ENCODE measurements at places on chromosomes 7 and 10.
A peak's percentile ranks its signal among the peaks of the same experiment; 100 is the strongest.

GRCh38 chr7:128321044-128321422, 22.7 kb downstream of the RBM28 start:
- no peak overlapping the region for H3K4me3 ChIP-seq
- no peak overlapping the region for H3K27ac ChIP-seq
- DNase-seq, result no peak
- H3K36me3 ChIP-seq, result peaks cover 48% of the 10 kb centered on the region
- peaks cover 43% of the 10 kb centered on the region for H3K4me1 ChIP-seq

DNA sequence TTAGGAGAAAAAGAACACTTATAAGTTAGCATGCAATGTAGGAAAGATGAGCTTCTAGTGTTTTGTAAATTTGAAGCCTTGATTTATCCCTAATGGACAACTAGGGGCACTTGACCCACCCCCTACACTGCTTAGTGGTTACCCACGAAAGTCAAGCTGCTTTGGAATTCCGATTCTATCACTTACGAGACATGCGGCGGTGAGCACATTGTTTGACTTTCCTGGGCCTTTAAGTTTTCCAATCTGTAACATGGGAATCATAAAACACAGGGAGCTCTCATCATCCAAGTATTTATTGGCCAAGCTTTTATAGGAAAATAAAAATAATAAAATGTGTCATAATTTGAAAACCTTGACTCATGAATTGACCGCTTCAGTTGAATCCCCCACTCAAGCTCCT, 78.7 kb upstream of the PDK4 start:
- no peak for DNase-seq
- no peak overlapping the region for H3K4me3 ChIP-seq
- no peak overlapping the region for H3K27ac ChIP-seq
- no peaks in the 10 kb centered on the region for H3K27me3 ChIP-seq
- H3K4me1 ChIP-seq, result no peaks in the 10 kb centered on the region

DNA sequence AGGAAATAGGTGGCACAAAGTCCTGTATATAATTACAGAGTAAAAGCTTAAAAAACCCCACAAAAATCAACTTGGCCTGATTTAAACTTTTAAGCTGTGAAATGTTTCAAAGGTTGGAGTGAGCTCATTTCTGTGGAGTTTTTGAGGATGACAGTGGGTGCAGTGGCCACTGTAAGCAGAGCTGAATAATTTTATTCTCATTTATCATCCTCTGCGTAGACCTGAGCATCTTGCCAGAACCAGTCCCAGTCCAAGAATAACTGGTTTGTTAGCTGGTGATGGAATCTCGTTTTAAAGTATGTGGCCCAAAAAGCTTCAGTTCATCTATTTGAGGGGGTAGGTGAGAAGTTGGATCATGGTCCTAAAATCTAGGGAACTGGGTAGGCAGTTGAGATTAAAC, 4.4 kb downstream of the BMPER start:
- peak overlapping the region; percentile 48 for H3K27ac ChIP-seq
- no peaks in the 10 kb centered on the region for H3K27me3 ChIP-seq
- peaks cover 42% of the 10 kb centered on the region for H3K4me1 ChIP-seq
- peak; percentile 78 for DNase-seq
- peaks cover 51% of the 10 kb centered on the region for H3K36me3 ChIP-seq

DNA sequence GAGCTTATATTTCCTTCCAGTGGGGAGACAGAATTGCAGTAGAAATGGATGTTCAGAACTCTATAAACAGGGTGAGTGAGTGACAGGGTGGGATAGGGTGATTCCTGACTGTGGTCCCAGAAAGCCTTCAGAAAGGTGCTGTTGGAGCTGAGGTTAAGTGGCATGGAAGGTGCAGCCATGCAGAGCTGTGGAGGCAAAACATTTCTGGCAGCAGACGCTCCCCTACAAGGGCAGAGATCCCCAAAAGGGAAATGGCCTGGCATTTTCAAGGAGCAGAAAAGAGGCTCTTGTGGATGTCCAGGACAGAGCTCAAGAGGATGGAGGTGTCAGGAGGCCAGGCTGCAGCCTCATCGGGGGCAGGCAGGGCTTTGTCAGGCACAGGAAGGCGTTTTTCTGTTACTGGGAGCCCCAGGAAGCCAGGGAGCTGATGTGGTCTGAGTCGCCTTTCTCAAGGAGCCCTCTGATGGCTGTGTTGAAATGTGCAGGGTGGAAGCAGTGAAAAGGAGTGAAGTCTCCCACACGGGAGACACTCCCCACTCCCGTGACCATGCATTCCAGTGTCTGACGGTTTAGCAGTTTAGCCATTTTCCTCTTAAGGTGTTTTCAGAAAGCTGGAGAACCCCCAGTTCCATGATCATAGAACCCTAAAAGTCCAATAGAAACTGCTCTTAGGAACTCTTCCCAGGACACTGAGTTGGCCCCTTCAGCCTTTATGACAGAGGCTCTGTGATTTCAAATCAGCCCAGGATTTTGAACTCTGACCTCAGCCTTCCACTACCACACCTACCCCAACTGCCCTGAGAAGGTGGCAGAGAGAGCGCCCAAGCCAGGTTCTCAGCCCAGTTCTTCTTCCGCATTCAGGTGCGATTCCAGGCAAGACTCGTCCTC, 96.2 kb downstream of the C10orf105 start:
- no peaks in the 10 kb centered on the region for H3K27me3 ChIP-seq
- H3K4me1 ChIP-seq, result peaks cover 15% of the 10 kb centered on the region
- peak; percentile 59 for DNase-seq
- H3K27ac ChIP-seq, result no peak overlapping the region
- H3K4me3 ChIP-seq, result no peak overlapping the region

DNA sequence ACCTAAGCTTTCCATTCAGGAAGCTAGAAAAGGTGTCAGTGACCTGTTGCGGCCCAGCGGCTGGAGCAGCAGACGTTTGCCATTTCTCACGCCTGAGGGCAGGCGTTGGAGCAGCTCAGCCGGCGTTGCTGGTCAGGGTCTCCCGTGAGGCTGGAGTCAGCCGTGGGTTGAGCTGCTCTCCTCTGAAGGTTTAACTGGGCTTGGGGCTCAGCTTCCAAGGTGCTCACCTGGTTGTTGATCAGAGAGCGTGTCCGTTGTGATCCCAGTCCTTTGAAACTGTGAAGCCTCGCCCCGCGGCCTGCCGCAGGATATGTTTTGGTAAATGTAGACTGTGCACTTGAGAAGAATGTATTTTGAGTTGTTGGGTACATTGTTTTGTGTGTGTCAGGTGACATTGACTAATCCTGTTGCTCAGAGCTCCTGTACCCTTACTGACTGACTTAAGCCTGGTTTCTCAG, 20.6 kb upstream of the PWWP2B start:
- no peak overlapping the region for H3K4me3 ChIP-seq
- no peak overlapping the region for H3K27ac ChIP-seq
- H3K36me3 ChIP-seq, result no peaks in the 10 kb centered on the region
- DNase-seq, result no peak

- no peaks in the 10 kb centered on the region for H3K36me3 ChIP-seq
- no peaks in the 10 kb centered on the region for H3K4me1 ChIP-seq
- H3K27me3 ChIP-seq, result no peaks in the 10 kb centered on the region
Measured at GRCh38 chr10:102444851-102445250, 6.5 kb downstream of the C10orf95 start.

DNA sequence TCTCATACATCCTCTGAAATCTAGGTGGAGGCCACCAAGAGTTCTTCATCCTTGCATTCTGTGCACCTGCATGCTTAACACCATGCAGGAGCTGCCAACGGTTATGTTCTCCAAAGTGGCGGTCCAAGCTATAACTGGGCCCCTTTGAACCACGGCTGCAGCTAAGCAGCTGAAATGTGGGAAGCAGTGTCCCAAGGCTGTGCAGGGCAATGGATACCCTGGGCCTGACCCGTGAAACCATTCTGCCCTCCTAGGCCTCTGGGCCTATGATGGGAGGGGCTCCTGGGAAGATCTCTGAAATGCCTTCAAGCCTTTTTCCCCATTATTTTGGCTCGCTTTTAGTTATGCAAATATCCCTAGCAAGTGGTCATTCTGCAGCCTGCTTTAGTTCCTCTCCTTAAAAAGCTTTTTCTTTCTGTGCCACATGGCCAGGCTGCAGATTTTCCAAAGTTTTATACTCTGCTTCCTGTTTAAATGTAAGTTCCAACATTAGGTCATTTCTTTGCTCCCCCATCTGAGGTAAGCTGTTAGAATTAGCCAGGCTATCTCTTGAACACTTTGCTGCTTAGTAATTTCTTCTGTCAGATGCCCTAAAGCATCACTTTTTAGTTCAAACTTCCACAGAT, 7.7 kb upstream of the GTPBP4 start:
- H3K4me1 ChIP-seq, result no peaks in the 10 kb centered on the region
- H3K27me3 ChIP-seq, result no peaks in the 10 kb centered on the region
- DNase-seq, result no peak
- H3K36me3 ChIP-seq, result no peaks in the 10 kb centered on the region

DNA sequence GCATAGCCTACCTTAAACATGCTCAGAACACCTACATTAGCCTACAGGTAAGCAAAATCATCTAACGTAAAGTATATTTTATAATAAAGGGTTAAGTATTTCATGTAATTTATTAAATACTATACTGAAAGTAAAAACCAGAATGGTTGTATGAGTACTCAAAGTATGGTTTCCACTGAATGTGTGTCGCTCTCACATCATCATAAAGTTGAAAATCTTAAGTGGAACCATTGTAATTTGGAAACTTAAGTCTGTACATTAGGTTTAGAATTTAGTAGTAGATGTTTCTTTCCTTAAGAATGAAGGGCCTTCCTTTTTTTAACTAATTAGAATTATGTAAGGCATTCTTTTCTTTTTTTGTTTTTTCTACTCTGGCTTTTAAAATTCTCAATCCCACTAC, 240.0 kb upstream of the AOAH start:
- no peak for DNase-seq
- H3K27me3 ChIP-seq, result no peaks in the 10 kb centered on the region
- no peak overlapping the region for H3K27ac ChIP-seq
- no peaks in the 10 kb centered on the region for H3K4me1 ChIP-seq
- no peak overlapping the region for H3K4me3 ChIP-seq

DNA sequence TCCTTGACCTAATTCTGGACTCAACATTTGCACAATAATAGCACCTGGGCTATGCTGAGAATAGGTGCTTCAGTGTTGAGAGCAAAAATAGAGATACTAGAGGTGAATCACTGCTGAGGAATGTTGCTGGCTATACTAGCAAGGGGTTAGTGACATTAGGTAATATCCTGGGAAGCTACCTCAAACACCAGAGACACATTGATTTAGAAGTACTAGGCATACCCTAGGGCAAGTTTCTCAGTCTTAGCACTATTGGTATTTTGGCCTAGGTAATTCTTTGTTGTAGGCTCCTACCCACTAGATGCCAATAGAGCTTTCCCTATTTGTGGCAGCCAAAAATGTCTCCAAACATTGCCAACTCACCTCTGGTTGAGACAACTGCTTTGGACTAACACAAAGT, 484.0 kb upstream of the MBL2 start:
- DNase-seq, result no peak
- H3K4me1 ChIP-seq, result no peaks in the 10 kb centered on the region
- H3K27ac ChIP-seq, result no peak overlapping the region
- no peaks in the 10 kb centered on the region for H3K36me3 ChIP-seq
- H3K27me3 ChIP-seq, result no peaks in the 10 kb centered on the region
- no peak overlapping the region for H3K4me3 ChIP-seq

DNA sequence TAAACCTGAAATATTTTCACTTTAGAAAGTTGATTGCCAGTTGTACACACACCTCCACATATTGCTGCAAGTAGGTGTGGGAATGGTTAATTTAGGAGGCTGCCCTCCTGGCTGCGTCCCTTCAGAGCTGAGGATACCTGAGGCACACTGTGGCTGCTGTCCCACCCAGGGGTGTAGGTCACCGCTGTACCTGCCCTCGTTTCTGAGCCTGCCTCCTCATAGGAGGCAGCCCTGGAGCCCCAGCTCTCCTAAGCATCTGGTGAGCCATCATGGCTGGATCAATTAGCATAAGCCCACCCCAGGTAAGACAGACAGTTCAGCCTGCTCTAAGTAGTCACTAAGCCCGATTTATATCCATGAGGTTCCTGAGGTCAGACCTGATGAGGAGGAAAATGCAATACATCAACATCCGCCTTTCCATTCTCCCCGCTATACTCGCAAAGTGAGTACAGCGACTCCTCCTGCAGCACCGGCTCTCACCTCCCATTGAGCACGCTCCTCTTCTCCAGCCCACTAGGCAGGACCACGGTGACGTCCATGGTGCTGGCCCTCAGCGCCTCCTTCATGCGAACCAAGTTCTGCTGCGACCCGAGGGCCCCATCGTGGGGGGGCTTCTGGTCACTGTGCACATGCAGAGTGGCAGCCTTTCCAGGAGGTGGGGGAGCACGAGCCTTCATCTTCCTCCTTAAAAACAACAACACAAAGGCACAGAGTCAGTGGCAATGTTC, 97.2 kb downstream of the COBL start:
- no peak overlapping the region for H3K27ac ChIP-seq
- H3K27me3 ChIP-seq, result no peaks in the 10 kb centered on the region
- no peaks in the 10 kb centered on the region for H3K36me3 ChIP-seq
- H3K4me1 ChIP-seq, result no peaks in the 10 kb centered on the region

DNA sequence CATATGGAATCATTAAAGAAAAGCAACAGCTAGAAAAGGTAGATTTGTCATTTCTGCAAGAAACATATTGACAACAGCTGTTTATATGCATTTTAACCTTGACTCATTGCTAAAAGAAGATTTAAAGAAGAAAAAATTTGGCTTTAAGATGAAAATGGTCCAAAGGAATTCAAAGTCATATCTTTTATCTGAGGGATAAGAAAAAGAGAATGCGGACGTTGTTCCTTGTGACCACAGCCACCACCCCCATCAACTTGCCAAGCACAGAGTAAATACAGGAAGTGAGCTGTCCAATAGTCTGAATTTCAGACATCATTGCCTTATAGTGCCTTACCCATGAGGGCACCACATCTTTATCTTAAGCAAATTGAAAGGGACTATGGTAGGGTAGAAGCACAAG, 7.3 kb upstream of the CRPPA start:
- DNase-seq, result peak; percentile 72
- peaks cover 22% of the 10 kb centered on the region for H3K4me1 ChIP-seq
- no peak overlapping the region for H3K27ac ChIP-seq
- no peaks in the 10 kb centered on the region for H3K27me3 ChIP-seq
- H3K4me3 ChIP-seq, result peak overlapping the region; percentile 17

DNA sequence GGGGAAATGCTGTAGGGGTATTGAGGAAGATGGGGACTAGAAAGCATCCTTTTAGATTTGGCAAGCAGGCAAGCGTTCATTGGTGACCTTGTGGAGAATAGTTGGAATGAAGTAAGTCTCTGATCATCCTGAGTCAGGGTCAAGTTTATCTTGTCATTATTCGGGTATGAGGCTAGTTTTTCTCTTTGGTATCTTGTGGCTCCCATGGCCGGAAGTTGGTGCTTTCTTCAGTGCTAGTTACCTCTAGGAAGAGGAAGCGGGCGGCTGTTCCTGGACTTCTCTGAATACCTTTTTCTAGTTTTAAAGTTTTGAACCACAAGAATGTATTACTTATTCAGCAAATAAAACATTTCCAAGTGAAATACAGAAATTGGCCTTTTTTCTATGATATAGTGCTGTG, 9.2 kb downstream of the CREM start:
- peak; percentile 42 for DNase-seq
- no peak overlapping the region for H3K27ac ChIP-seq
- no peaks in the 10 kb centered on the region for H3K27me3 ChIP-seq
- peaks cover 12% of the 10 kb centered on the region for H3K4me1 ChIP-seq
- H3K4me3 ChIP-seq, result no peak overlapping the region
- no peaks in the 10 kb centered on the region for H3K36me3 ChIP-seq
